CD8-positive, alpha-beta T cell (primary cell): ENCODE measurements at places on chromosomes 13 and 19. TPM values are rescaled to one million over a fixed set of nuclear protein-coding genes. Genes with fewer than 3 reads are reported as not detected.

KIR2DL1 gene
- 0.28 TPM for total RNA-seq

B3GLCT gene
- 5.0 TPM for total RNA-seq

GSX1 gene
- total RNA-seq, result not detected

ZNF627 gene
- 11.0 TPM for total RNA-seq

HAUS8 gene
- 29.3 TPM for total RNA-seq

NKPD1 gene
- total RNA-seq, result 0.81 TPM

CCDC169 gene
- not detected for total RNA-seq

RAB11B gene
- total RNA-seq, result 61.4 TPM

KLK2 gene
- not detected for total RNA-seq

MISP3 gene
- 0.41 TPM for total RNA-seq

ZNF285 gene
- total RNA-seq, result 0.24 TPM

PLPPR3 gene
- not detected for total RNA-seq

SHISA7 gene
- not detected for total RNA-seq

MBD3L1 gene
- not detected for total RNA-seq

ZNF787 gene
- 10.8 TPM for total RNA-seq

MEIOSIN gene
- total RNA-seq, result not detected

PSG2 gene
- total RNA-seq, result not detected

ZNF534 gene
- not detected for total RNA-seq

S1PR4 gene
- 80.3 TPM for total RNA-seq
